Activated CD4-positive, alpha-beta T cell treated with anti-CD3 and anti-CD28 coated beads, Interleukin-2, amount 10 ng/mL, durations not matched to agents 7 days and 5 days (primary cell): ENCODE measurements at places on chromosomes 1 and 21.

DNA sequence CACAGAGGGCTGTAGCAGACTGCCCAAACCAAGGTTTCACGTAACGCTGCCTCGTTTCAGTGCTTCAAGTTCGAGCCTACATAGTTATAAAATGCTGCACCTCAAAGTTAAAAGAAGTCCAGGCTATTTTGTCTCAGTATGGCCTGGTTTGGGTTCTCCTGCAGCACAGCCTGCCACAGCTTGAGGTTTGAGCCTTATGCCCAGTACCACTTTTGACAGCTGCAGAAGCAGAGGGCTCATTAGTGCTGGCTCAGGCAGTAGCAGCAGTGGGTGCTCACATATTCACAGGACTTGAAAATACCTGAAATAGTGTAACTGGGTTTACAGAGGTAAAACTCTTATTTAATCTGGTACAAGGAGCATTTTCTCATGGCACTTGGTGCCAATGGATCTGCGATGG lies 15.3 kb downstream of the SPATA46 start:
- no peak for DNase-seq

DNA sequence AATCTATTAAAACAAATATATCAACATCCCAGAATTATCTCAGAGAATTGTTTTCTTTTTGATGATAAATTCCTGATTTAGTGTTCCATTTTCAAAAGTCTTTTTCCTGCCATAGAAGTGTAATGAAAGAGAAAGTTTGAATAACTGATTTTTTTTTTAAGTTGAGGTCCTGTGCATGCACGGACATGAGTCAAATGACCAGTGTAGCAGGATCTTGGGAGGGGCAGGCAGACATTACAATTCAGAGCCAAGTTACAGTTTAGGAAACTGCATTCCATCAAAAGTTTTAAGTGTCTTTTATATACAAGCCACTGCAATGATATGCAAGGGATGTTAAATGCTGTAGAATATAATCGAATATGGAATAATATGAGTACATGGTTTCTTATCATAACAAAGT lies 227.5 kb downstream of the HMCN1 start:
- no peak for DNase-seq

DNA sequence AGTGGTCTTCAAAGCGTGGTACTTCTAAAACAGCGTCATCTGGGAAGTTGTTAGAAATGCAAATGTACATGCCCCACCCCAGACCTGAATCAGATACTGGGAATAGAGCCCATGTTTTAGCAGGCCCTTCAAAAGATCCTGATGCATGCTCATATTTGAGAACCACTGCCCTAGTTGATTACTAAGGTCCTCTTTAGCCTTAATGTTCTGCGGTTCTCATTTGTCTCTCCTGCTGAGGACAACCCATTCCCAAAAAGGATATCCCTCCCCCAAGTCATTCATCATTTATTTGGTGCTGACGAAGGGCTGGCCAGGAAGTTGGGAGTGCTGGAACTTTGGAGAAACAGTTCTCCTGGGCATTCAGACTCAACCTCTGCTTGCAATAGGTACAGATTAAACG lies 92.4 kb upstream of the RALGPS2 start:
- no peak for DNase-seq

- DNase-seq = no peak
Measured at GRCh38 chr1:210483821-210484220, 155.1 kb downstream of the HHAT start.

GRCh38 chr1:9850442-9851162 lies 26.8 kb upstream of the CLSTN1 start:
- DNase-seq = no peak

DNA sequence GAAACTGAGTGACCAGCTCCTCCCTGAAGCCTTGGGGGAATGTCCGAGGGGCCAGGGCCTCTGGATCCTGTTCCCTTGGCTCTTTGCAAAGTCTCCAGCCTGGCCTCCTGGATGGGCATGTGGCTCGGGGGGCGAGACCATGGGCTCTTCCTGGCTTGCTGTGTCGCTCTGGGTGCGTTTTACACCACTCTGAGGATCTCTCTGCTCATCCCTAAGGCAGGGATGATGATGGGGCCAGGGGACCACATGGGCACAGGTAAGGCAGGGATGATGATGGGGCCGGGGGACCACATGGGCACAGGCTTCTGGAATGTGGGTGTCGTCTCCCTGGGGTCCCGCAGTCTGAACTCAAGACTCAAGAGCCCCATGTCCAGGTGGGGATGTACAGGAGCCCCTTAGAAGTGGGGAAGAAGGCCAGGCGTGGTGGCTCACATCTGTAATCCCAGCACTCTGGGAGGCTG lies 17.7 kb downstream of the TP73 start:
- no peak for DNase-seq

DNA sequence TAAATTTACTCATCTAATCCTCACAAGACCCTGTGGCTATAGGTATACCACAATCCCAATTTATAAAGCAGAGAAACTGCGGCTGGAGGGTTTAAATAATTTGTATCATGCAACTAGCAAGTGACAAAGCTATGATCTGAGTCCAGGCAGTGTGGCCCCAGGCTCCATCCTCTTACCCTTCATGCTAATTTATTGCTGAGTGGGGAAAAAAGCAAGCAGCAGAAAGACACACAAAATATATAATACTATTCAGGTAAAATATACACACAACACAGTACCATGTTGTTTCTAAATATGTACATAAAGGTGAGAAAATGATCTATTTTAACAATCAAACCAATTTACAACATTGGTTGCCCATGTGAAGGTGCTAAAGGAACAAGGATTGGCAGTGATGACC lies 17.3 kb upstream of the LORICRIN start:
- DNase-seq = no peak

DNA sequence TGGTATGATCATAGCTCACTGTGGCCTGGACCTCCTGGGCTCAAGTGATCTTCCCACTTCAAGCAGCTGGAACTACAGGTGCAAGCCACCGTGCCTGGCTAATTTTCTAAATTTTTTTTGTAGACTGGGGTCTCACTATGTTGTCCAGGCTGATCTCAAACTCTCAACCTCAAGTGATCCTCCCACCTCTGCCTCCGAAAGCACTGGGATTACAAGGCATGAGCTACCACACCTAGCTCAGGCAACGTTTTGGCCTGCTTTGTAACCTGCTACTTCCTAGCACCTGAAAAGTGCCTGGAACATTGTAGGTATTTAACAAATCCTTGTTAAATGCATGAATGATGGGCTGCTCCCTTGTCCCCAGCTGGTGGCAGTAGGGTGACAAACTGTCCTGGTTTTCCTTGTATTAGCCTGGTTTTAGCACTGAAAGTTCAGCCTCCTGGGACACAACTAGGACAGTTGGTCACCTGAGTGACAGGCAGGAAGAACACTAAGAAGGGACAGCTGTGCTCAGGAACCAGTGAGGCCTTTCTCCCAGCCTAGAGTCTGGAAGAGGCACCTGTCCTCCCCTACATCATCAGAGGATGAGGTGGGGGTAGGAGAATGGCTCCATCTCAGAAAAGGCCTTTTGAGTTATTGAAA lies 88.5 kb upstream of the CD34 start:
- no peak for DNase-seq

DNA sequence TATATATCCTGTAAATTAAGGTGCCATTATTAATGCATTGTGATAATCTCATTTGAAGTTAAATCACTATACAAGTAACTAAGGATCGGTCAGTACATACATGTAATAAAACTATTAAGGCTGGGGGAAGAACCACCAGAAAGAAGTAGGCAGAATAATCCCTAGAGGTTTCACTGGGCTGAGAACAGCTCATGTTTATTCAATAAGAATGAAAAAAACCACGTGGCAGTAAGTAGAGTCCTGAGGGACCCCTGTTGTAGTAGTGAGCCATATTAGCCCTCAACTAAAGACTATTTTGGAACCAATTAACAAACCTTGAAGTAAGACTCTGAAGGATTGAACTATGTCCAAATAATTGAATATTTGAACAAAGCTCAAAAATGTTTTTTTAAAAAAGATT lies 46.9 kb upstream of the ADAM30 start:
- no peak for DNase-seq

DNA sequence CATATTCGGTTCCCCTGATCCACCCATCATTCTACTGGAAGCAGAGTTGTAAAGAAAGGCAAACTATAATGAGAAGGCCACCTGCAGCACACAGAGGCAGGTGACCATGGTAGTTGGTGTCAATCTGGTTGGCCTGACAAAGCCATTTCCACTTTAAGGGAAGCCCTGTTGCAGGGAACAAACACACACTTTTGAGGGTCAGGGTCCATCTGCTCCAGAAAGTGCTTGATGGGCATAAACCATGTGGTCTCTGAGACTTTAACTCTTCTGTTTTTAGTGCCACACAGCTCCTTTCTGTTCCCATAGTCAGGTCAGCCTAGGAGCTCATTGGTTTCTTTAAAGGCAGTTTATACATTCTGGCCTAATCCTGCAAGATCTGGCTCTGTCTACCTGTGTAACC lies 17.5 kb upstream of the BOLA1 start:
- DNase-seq = no peak

DNA sequence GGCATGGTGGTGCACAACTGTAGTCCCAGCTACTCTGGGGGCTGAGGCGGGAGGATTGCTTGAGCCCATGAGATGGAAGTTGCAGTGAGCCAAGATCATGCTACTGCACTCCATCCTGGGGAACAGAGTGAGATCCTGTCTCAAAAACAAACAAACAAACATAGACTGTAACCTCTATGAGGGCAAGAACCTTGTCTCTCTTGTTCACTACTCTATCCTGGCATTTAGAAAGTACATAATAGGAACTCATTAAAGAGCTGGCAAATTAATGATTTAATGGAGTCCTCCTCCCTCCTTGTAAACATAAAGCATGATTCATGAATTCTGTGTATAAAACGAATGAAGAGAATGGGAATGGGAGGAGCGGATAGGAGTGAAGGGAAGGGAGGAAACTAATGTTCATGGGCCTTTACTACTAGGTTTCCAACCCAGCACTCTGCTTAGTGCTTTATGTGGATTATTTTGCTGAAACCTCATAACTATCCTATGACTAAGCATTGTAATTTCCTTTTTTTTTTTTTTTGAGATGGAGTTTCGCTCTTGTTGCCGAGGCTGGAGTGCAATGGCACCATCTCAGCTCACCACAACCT lies 8.6 kb downstream of the LMOD1 start:
- no peak for DNase-seq

GRCh38 chr1:159990005-159990404 lies 36.0 kb upstream of the SLAMF9 start:
- DNase-seq = no peak

- no peak for DNase-seq
Measured at GRCh38 chr1:237891266-237891665, 544 bp upstream of the ZP4 start.

DNA sequence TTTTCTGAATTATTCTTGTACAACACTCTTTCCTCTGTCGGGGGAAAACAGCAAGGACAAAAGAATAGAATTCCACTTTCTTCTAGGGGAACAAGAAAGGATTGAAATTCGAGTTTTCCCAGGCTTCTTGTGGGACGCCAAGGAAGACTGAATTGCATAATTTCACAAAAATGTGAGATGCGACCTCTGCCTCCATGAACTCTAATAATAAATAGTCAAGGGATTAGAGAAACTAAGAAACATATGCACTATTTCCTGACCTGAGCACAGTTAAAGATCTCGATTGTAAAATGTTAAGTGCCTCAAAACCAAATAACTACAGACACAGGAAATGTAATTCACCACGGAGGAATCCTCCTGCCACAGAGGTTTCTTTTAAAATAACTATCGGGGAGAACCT lies 117.3 kb upstream of the MARK1 start:
- DNase-seq = no peak

DNA sequence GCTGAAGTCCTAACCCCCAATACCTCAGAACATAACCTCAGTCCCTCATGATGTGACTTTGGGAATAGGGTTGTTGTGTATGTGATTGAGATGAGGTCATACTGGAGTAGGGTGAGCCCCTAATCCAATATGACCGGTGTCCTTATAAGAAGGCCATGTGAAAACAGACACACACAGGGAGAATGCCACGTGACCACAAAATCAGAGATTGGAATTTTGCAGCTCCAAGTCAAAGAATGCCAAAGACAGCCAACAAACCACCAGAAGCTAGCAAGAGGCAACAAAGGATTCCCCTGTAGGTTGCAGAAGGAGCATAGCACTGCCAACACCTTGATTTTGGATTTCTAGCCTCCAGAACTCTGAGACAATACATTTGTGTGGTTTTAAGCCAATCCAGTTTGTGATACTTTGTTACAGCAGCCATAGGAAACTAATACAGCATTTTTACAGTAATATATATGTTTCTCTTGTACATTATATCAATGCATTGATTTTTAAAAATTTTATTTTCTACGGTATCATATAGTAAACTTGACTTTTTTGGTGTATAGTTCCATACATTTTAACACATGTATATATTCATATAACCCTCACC lies 5.4 kb downstream of the ZSWIM5 start:
- no peak for DNase-seq

GRCh38 chr1:58929671-58930325 lies 146.0 kb upstream of the JUN start:
- peak; percentile 55 for DNase-seq

DNA sequence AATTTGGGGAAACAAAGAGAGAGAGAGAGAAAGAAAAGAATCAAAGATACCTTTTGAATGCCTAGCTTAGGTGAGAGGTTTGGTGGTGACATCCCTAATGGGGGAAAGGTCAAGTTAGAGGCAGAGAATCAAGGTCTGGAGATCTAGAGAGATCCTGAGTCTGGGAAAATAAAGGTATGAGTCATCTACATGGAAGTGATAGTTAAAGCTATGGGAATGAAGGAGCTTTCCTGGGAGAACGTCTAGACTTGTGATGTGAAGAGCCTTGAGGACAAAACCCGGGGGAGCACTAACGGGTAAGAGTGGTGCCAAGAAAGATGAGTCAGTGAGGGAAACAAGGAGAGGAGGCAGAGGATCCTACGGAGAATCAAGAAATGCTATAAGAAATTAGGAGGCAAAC lies 110.8 kb upstream of the RUNX1 start:
- DNase-seq = no peak

GRCh38 chr1:52683367-52683940 lies 14.7 kb downstream of the COA7 start:
- no peak for DNase-seq

DNA sequence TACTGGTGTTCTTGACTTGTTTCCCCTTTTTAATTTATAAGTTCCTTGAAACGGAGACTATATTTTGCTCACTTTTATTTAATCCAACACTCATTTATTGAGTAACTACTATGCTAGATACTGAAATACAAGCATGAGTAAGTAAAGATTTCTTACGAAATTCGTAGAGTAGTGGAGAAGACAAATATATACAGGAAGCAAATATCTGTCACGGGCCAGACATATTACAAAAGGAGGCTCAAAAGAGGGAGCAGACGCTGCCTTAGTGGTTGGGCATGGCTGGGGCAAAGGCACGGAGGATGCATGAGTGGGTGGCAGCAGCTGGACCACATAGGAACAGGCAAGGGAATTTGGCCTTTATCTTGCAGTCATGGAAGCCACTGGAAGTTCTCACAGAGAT lies 6.8 kb downstream of the NCF2 start:
- DNase-seq = no peak

GRCh38 chr1:52706941-52707926 lies 9.1 kb upstream of the COA7 start:
- no peak for DNase-seq

- DNase-seq = no peak
Measured at GRCh38 chr1:45198185-45198584, 8.2 kb downstream of the ZSWIM5 start.

- DNase-seq = no peak
Measured at GRCh38 chr1:98723574-98723973, 62.1 kb downstream of the SNX7 start.
